ENCODE measurements at places on chromosomes 1 and 21.

- peak; percentile 72 for DNase-seq
Observed at GRCh38 chr1:25519624-25520023, 23.8 kb upstream of the LDLRAP1 start.

DNA sequence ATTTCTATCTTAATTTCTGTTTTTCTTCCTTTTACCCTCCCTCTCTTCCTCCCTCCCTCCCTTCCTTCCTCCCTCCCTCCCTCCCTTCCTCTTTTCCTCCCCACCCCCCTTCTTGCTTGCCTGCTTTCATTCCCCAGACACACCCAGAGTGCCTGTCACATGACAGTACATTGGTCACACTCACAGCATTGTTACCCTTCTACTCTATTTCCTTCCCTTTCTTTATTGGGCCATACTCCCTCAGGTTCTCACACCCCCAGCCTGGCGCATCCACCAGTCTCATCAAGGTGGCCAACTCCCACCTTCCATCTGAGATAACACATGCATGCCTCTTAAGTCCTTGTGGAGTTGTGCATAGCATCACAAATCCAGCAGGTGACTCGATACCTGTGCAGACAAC lies 10.9 kb downstream of the TMPRSS3 start:
- peak; percentile 55 for DNase-seq

DNA sequence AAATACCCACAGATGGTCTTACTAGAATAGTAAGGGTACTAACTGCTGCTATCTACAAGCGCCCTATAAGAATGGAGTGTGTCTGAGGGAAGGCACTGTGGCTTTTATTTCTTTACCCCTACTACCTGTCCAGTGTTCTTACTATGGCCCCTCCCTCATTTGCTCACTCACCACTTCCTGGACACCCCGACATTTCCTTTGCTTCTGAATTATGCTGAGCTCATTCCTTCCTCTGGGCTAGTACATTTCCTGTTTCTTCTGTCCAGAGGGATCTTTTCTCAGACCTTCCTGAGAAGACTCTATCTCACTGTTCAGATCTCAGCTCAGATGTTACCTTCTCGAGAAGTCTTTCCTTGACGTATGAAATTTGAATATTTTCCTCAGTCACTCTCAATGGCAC lies 192.1 kb upstream of the DAB1 start:
- DNase-seq, result no peak

DNA sequence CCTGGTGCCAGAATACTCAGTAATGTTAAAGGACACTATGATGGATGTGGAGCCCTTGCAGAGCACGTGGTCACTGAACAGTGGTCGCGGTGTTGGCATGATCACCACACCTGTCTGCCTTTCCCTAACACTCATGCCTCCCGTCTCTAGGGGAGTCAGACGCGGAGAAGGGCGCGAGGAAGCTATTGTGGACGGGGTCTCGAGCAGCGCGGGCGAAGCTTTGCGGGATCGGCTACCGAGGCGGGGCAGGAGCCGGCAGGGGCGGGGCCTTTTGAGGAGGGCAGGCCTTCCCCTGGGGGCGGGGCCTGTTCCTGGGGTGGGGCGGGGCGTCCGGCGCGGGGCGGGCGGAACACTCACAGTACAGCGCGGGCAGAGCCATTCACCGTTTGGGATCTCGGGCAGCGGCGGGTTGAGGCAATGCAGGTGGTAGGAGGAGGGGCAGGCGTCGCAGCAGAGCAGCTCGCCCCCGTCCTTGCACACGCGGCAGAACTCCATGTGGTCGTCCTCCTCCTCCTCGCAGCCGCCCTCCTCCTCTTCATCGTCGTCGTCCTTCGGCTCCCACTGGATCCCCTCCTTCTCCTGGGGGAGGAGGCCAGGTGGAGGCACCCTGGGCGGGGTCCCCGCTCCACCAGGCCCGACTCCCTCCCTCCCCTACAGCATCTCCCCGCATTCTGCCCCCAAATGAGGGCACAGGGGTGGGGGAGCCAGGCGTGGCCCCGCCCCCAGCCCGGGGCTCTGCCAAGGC lies 31.5 kb downstream of the CHD5 start:
- peak; percentile 37 for DNase-seq

DNA sequence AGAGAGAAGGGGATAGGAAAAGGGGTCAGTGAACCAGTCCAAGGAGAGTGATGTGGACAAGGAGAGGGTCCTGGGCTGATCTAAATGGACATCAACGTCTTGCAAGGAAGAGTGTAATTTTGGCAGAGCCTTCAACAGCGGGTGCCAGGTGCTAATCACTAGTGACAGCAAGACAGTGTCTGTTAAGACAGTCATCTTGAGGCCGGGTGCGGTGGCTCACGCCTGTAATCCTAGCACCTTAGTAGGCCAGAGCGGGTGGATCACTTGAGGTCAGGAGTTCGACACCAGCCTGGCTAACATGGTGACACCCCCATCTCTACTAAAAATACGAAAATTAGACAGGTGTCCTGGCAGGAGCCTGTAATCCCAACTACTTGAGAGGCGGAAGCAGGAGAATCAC lies 12.2 kb upstream of the PADI6 start:
- DNase-seq, result no peak

GRCh38 chr1:6329851-6330250 lies 63.7 kb downstream of the ACOT7 start:
- no peak for DNase-seq

GRCh38 chr1:72623299-72623708 lies 341.0 kb upstream of the NEGR1 start:
- peak; percentile 75 for DNase-seq

GRCh38 chr1:111587509-111588174 lies 31.9 kb upstream of the RAP1A start:
- no peak for DNase-seq

GRCh38 chr21:26790296-26790695 lies 54.9 kb downstream of the ADAMTS1 start:
- no peak for DNase-seq

DNA sequence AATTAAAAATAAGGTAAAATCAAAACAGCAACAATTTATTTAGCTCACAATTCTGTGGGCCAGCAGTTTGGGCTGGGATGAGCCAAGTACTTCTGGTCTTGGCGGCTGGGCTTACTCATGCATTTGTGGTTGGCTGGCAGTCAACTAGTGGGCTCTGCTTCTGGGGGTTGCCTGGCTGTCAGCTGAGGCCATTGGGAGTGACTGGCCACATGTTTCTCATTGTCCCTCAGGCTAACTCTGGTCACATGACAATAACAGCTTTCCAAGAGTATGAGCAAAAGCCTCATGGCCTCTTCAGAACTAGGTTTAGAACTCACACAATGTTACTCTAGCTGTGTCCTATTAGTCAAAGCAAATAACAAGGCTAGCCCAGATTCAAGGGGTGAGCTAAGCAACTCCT lies 15.6 kb upstream of the CHIA start:
- DNase-seq, result peak; percentile 89
